IMR-90 (cell line): ENCODE measurements at places on chromosomes 4 and X. TPM values are rescaled to one million over a fixed set of nuclear protein-coding genes. Genes with fewer than 3 reads are reported as not detected.

TSPAN7 gene
- total RNA-seq, result not detected in 2 replicates

PAGE5 gene
- total RNA-seq, result not detected in 2 replicates

GLUD2 gene
- 1.4 and 1.6 TPM in 2 replicates for total RNA-seq

TMEM150C gene
- under 0.01 and 0.36 TPM in 2 replicates for total RNA-seq

ENPEP gene
- 0.18 and 0.28 TPM in 2 replicates for total RNA-seq

SEC24D gene
- total RNA-seq, result 93.2 and 98.9 TPM in 2 replicates

UGT2B7 gene
- total RNA-seq, result not detected in 2 replicates

MAGED4B gene
- total RNA-seq, result 31.7 and 35.5 TPM in 2 replicates

FRMD7 gene
- total RNA-seq, result not detected in 2 replicates

IBSP gene
- total RNA-seq, result not detected in 2 replicates

FANCB gene
- total RNA-seq, result 7.7 and 14.4 TPM in 2 replicates

FMR1NB gene
- total RNA-seq, result not detected in 2 replicates

EREG gene
- 0.36 and 1.1 TPM in 2 replicates for total RNA-seq

TMSB15A gene
- total RNA-seq, result 13.6 and 32.8 TPM in 2 replicates

PIN4 gene
- total RNA-seq, result 2.2 and 6.1 TPM in 2 replicates

MMRN1 gene
- total RNA-seq, result not detected in 2 replicates

NEXMIF gene
- total RNA-seq, result under 0.01 TPM in 1 of 2 replicates, not detected in the other

SYNPO2 gene
- 1.7 and 1.8 TPM in 2 replicates for total RNA-seq

MAGEB1 gene
- total RNA-seq, result not detected in 2 replicates

BEX5 gene
- not detected in 2 replicates for total RNA-seq

VCX gene
- total RNA-seq, result not detected in 2 replicates

ATP1B4 gene
- total RNA-seq, result not detected in 2 replicates

CT45A3 gene
- not detected in 2 replicates for total RNA-seq
